ENCODE measurements at places on chromosomes 11 and 22.

DNA sequence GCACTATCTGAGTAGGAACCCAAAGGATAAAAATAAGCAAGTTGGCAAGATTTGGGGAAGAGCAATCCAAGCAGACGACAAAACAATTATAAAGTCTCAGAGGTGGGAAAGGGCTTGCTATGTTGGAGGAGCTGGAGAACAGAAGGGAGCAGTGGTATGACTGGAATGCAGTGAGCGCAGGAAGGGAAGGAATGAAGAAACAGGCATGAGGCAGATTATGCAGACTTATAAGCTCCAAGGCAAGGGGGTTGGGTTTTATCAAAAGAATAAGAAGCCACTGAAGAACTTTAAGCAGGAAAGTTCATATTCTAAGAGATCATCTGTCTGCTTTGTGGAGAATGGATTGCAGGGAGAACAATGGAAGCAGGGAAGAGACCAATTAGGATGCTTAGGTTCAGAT is 31.7 kb downstream of the PGM2L1 start:
- peak; percentile 76 for DNase-seq

GRCh38 chr11:104704888-104705287 is 193.4 kb downstream of the CASP12 start:
- no peak for DNase-seq

GRCh38 chr11:18844753-18845367 is 53.3 kb upstream of the PTPN5 start:
- peak; percentile 33 for DNase-seq

- DNase-seq: peak; percentile 91
These were observed 2.5 kb upstream of the RCN1 start for GRCh38 chr11:32088117-32088941.

- DNase-seq: no peak
These were observed 334.9 kb downstream of the OPCML start for GRCh38 chr11:133197425-133197824.

- DNase-seq: no peak
These were observed 1.1 kb upstream of the CLTCL1 start for GRCh38 chr22:19292458-19293230.

GRCh38 chr22:46862418-46863324 is 100.2 kb downstream of the TBC1D22A start:
- no peak for DNase-seq
